ENCODE measurements at places on chromosomes 12 and 14.
A peak's percentile ranks its signal among the peaks of the same experiment; 100 is the strongest.

DNA sequence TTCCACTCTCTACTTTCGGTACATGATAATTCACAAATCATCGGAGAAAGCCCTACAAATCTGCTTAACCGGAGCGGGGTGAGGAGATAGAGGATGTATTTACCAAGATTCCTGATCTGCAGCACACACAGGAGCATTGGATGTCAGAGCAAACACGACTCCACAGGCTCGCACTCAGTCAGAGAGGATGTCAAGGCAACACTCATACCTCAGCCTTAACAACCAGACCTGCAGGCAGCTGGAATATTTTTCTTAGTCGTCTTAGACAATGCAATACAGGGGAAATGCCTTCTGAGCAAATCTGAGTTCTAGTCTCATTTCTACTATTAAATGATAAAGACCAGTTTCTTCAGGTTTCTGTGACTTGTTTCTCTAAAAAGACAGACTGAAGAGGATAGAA, 159.3 kb upstream of the CPNE8 start:
- DNase-seq: no peak

- DNase-seq: peak; percentile 58
Observed at GRCh38 chr12:113030875-113031525, 25.5 kb upstream of the DTX1 start.

DNA sequence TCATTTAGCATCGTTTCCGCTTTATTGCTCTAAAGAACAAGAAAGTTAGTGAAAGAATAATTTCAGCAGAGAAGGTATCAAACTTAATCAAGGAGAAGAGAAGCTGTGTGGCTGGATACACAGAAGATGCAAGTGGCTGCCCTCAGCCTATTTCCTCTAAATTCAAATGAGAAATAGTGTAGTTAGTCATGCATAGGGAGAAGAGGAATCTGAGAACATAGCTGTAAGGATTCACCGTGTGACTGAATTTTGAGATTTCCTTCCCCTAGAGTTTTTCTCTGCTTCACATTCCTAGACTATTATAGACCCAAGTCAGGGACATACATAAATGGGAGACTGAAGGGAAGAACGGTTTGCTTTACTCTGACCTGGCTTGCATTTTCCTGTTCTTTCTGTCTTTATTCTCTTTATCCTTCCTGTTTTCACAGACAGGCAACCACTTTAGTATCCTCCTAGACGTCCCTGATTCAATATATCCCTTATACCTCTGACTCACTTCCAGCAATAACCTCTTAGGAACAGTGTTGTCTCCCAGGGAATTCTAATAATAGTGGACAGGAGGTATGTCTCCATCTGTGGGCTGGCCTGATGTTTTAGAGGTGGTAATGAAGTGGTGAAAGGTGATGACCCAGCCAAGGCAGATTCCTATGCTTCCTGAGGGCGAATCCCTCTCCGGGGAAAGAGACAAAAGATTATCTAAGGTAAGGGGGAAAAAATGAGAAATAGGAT, 7.0 kb downstream of the RNASE10 start:
- no peak for DNase-seq

DNA sequence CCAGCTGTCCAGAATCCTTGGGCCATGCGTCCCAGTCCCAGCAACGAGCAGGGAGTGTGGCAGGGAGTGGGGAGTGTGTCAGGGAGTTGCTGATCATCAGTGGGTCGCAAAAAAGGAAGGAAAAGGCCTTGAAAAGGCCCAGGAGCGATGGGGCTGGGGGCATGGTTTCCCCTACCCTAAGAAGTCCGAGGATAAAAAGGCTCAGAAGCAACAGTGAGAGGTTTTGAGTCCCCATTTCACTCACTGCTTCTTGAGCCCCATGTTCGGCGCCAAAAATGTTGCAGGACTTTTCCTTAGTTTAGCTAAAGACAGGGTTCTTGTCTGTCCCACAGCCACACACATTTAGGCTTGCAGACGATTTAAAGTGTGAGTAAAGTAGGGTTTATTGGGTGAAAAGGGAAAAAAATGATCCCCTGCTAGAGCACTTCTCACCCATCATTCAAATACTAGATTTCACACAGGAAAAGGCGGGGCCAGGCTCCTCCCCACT, 189.5 kb downstream of the KCNC2 start:
- no peak for DNase-seq

- DNase-seq: peak; percentile 36
Observed at GRCh38 chr14:41548666-41549065, 58.0 kb upstream of the LRFN5 start.

- DNase-seq: no peak
Observed at GRCh38 chr12:2152134-2152533, 99.3 kb downstream of the CACNA1C start.

DNA sequence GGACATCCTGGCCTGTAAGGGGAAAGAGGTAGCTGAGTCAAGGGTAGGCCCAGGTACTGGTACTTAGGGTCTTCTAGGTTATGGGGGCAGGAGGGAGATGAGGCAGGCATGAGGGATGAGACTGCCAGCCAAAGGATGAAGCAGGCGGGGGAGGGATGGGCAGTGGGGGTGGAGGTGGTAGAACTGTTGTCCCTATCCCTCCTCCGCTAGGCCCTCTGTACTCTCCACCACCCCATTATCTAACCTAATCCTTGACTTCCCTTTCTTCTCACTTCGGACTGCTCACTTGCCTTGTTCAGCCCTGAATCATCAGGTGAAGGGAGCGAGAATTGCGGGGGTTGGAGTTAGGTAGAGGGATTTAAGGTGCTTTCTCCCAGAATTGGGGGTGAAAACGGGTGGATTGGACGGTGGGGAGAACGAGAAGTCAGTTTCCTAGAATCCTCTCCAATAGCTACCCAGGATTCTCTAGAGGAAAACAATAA, 562 bp downstream of the PAN2 start:
- no peak for DNase-seq

DNA sequence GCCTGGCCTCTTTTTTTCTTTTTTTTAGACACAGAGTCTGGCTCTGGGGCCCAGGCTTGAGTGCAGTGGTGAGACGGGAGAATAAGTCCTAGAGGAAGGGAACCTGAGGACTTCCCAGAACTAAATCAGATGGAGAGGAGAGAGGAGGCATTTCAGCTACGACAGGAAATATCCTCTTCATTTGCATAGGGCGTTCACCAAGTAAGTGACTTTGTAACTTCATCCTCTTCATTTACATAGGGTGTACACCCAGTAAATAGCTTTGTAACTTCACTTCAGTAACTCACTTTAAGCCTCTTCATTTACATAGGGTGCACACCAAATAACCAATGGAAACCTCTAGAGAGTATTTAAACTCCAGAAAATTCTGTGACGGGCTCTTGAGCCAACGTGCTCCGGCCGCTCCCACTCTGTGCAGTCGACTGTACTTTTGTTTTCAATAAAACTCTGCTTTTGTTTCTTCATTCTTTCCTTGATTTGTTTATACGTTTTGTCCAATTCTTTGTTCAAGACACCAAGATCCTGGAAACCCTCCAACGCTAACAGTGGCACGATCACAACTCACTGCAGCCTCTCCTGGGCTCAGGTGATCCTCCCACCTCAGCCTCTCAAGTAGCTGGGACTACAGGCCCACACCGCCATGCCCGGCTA, 21.4 kb upstream of the ANKRD9 start:
- DNase-seq: no peak

DNA sequence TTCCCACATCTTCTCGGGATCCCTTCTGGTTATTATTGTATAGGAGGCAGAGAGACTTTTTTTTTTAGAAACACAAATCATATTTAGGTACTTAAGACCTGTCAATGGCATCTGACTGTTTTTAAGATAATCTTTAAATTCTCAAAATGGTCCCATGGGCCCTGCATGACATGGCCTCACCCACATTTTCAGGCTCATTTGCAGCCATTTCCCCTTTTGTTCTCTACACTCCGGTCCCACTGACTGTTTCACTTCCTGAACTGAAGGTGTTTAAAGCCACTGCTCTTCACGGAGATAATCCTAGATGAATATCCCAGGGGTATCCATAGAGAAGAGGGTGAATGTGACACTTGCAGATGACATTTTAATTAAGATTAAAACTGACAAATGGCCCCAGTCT, 12.3 kb upstream of the C12orf71 start:
- no peak for DNase-seq

DNA sequence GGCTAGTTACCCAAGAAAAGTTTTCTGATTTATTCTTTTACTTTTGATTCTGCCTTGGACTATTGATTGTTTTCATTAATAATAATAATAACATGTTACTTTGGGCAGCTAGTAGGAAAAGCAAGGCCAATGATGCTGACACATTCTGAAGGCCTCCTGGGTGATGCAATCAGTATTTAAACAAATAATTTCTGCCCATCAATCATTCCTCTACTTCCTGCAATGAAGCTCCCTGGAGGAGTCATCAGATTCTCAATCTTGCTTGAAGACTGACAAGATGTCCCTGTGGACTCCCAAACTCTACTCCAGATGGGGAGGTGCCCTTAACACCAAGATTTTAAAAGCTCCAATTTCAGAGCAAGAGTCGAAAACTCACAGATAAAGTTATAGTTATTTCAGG, at the start of gene SPX:
SPX (plus strand) TSS at position 244 of the 400 bp plus-strand sequence. CDS start 177 bp downstream, outside the sequence.
- DNase-seq: no peak

GRCh38 chr12:98466640-98467400, 48.6 kb upstream of the TMPO start:
- DNase-seq: no peak

DNA sequence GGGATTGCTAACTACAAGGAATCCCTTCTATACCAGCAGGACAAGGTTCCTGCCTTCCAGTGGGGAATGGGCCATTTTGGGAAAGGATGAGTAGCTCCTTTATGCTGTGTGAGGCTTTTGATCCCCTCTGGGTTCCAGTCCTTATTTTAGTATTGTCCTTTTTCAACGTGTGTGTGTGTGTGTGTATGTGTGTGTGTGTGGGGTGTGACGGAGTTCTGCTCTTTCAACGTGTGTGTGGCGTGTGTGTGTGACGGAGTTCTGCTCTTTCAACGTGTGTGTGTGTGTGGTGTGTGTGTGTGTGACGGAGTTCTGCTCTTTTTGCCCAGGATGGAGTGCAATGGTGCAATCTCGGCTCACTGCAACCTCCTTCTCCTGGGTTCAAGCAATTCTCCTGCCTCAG, 27.4 kb downstream of the RAB35 start:
- no peak for DNase-seq

GRCh38 chr12:86735851-86736250, 479.7 kb upstream of the MGAT4C start:
- DNase-seq: no peak

- DNase-seq: no peak
Observed at GRCh38 chr14:100552524-100553125, 34.6 kb downstream of the BEGAIN start.

DNA sequence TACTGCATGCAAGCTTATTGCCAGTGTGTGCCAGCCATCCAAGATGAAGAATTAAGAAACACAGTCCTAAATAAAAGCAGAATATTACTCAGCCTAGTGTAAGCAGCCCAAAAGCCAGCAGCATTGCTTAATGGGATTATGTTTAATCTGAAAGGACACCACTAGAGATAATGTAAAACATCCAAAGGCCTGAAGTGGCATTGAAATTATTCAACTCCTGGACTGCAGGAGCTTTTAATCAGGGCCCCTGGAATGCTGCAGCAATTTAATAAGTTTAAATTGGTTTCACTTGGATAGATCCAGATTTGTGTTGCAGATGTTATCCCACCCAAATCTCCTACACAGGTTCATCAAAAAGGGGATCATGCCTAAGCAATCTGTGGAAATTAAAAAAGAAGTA, 193.0 kb downstream of the C12orf50 start:
- peak; percentile 50 for DNase-seq

GRCh38 chr14:60805841-60806430, 71.4 kb downstream of the MNAT1 start:
- DNase-seq: peak; percentile 61

- DNase-seq: no peak
Observed at GRCh38 chr12:94779485-94779884, 129.1 kb upstream of the TMCC3 start.

DNA sequence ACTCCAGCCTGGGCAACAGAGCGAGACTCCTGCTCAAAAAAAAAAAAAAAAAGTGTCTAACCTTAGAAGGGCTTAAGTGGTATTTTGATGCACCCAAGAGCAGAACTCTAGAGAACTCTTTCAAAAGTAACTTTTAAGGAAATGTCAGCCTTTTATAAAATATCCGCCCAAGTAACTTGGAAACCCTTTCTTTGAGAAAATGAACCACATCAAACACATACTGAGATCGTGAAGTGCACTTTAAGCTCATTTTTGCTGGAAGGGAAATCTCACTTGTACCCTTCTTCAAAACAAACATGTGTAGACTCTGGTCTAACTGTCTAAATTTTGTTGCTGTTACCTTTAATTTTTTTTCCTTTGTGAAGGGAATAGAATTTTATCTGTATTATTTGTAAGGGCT, 5.5 kb downstream of the C12orf56 start:
- DNase-seq: no peak

- no peak for DNase-seq
Observed at GRCh38 chr12:131094831-131095805, 141.4 kb downstream of the ADGRD1 start.

DNA sequence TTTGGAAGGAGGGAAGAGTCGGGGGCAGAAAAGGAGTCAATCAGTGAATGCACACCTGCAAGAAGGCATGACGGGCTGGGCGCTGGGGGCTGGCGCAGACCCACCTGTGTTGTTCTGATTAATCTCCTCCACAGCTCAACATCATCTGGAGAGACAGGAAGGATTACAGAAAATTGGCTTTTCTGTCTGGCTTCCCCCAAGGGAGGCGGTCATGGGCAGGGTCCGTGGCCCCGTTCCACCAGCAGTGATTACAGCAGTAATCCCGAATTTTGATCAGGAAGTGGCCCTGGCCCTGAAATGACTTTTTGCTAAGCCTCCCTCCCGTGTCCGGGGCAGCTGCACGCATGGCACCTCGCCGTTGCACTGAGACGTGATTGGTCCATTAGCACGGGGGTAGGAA, 24.4 kb upstream of the GALNT9 start:
- no peak for DNase-seq

DNA sequence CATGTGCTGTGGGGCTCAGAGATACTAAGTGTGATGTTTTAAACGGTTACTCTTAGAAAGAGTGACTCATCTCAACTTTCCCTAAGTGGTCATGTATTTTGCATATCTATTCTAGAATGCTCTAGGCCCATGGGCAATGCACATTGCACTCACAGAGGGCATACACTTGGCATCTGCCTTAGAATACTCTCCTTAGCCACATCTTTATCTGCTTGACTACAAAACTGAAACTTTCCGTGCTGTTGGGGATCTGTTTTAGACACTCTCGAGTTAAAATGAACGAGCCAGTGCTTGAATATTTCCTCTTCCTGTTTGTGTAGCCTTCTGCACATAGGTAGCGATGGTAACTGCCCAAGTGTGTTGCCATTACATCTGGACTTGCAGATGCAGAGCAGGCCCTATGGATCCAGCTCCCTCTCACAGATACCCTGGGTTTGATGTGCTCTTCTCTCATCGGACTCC, 180.5 kb downstream of the CAND1 start:
- no peak for DNase-seq

DNA sequence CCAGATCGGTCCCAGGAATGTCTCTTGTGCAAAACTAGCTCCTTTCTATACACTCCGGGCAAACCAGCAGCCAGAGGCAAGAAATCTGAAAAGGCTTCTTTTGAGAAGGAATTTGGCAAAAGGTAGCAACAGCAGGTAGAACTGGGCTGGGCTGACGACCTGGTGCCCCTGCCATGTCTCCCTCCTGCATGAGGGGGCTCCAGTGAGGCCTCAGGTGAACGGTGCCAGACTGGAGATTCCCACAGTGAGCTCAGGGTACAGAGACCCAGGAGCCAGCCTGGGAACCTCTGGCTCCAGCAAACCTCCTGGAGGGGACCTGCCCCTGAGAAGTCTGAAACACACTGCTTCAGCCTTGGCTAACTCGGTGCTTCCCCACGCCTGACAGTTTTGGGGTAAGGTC, 10.8 kb downstream of the ITPK1 start:
- DNase-seq: no peak

All from fibroblast of gingiva (primary cell).